Activated B cell treated with CpG ODN at 0.5 μM for 24 hours (primary cell): ENCODE measurements at places on chromosomes 6 and 20.
A peak's percentile ranks its signal among the peaks of the same experiment; 100 is the strongest.

DNA sequence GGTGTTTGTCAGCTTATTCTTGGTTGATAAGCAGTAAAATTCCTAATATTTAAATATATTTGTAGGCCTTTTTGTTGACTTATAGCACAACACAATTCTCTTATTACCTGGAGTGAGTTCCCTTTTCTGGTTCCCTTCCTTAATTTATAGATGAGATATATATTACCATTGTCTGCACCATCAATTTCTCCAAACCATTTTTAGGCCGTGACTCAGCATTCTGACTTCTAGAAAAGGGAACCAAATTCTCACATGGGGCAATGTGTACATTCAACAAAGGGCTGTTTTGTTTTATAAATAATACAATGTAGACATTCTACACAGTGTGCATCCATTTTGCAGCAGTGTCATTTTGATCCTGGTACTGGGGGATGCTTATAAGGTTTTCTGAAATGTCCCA lies 52.8 kb downstream of the NCOA7 start:
- no peak for DNase-seq

- DNase-seq, result no peak
Observed at GRCh38 chr6:112478036-112478435, 130.9 kb downstream of the RFPL4B start.

- DNase-seq, result no peak
Observed at GRCh38 chr6:53513519-53513966, 31.4 kb downstream of the GCLC start.

DNA sequence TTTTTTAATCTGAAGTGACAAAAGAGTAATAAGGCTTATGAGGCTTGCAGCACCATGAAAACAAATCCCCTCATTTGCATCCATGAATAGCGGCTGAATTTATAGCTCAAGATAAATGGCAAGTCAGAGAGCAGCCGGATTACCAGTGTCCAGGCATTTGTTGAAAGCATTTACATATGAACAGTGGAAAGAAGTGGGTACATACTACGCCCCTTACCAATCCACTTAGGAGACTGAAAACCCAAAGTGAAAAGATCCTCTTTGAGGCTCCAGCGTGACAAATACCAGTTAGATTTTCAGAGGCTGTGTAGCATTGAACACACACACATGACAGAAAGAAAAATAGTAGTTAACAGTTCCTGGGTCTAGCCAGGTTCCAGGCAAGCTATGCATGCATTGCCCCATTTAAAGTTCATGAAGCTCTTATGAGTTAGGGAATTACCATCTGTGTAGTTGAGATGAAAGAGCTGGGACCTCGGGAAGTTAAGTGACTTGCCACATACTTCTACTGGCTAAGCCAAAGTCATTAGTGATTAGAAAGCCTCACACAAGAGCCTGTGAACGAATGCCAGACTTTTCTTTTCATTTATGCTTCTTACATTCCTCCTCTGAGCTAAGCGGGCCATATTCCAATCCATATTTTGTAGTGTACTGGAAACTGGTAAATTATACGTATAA lies 28.3 kb upstream of the NHSL1 start:
- DNase-seq, result no peak

DNA sequence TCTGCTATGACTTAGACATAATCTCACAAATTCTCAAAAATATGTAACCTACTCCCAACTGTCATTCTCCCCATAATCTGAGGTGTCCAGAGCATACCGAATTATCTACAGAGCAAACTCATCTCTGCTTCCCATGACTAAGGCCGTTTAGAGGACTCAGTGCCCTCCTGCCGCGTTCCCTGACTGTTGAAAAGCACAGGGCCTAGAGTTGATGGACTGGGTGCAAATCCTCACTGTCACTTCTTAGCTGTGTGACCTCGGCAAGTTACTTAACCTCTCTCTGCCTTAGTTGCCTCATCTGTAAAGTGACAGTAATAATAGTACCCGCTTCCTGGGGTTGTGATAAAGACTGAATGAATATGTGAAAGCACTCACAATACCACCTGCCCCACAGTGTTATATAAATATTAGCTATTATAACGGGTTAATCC lies 4.7 kb upstream of the TUBB2A start:
- no peak for DNase-seq

GRCh38 chr6:72175916-72176315 lies 289.6 kb downstream of the RIMS1 start:
- DNase-seq, result no peak

DNA sequence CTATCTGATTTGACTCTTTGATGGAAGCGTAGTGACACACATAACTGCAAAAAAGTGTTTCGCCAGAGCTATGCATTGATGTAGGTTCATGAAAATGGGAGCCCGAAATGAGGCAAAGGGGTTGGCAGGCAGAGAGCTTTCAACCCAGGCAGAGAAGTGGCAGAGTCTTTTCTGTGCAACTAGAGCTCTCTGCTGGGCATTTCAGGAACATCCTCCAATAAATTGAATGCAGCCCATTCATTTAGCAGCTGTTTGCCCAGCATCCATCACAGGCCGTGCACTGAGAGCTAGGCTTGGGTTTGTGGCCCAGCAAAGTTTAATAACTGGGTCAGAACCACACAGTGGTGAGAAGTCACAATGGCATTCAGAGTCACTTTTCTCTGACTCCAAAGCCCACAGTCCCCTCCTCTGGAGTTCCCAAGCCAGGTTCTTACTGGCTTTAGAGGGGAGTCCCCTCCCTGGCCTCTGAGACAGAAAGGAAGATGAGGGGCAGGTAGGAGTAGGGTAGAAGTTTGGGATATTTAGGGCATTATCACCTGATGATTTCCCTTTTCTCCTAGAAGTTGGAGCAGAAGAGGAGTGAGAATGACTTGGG lies 31.8 kb upstream of the ELMO2 start:
- DNase-seq, result no peak

- DNase-seq, result no peak
Observed at GRCh38 chr6:44856479-44856878, 469.0 kb downstream of the CDC5L start.

GRCh38 chr6:137218917-137219663 lies at the start of gene IFNGR1:
Gene IFNGR1, minus strand, starts transcription at chr6:137219385. Its CDS starts 58 bp downstream, at chr6:137219327.
- peak; percentile 97 for DNase-seq

- peak; percentile 2 for DNase-seq
Observed at GRCh38 chr6:43744931-43745727, 24.9 kb upstream of the VEGFA start.

DNA sequence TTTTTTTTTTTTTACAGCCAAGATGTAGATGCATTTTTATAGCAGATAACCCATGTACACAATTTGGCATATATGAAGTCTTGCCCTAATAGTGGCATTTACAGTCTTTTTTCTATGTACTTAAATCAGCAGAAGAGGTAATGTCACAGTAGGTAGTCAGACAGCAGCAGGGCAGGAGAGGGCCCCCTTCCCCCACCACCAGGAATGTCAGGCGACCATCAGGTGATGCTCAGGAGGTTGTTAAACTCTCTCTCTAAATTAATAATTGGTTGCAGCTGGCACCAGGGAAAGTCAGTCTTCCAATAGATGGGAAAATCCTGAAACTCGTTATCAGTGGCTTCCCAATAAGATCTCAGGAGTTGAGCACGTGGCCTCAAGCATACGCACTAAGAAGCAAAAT lies 188.0 kb upstream of the ADGRB3 start:
- DNase-seq, result no peak

DNA sequence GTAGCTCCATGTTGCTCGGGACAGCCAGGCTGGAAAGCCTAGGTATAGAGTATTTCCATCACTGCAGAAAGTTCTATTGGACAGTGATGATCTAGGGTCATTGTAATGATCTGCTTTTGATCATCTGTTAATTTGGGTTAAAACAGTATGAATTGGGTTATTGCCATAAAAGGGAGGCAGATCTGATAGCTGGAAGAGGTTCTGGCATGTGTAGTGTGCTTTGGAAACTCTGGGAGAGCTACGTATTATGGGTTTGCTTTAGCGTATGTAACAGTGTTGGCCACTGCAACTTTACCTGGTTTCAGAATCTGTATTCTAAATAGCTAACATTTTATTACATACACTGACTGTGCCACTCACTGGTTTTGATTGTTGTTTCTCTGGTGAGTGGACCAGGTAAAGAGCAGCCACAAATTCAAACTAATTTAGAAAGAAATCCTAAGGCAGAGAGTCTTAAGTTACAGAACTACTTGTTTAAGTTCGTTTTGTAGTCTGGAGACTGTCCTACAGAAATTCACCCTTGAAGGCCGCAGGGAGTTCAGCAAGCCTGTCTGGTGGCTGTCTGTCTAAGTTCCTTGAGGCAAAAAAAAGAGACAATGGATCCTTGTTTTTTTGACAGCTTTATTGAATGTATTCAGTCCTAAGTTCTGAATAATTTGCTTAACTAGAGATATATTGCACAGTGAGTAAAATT lies 300.3 kb downstream of the PRL start:
- no peak for DNase-seq

DNA sequence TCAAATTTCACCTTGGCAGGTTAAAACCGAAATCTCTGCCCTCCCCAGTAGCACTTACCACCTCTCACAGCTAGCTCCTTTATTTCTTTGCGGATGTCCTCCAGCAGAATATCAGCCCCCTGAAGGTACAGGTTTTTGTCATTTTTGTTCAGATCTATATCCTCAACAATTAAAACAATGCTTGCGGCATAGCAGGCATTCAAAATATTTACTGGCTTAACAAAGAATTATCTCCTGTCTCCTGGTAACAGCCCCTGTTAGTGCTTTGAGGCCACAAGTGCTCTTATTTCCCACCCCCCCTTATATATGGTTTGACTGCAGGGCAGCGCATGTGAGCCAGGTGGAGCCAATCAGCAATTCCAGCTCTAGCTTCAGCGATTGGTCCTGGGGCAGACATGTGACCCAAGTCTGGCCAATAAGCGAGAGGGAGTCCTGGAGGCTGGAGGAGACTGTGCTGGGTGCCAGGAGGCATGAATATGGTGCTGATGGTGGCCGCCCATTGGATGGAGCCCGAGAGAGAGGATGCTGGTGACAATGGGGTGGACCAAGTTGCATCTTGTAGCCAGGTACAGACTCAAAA lies 21.0 kb downstream of the SULF2 start:
- DNase-seq, result no peak

DNA sequence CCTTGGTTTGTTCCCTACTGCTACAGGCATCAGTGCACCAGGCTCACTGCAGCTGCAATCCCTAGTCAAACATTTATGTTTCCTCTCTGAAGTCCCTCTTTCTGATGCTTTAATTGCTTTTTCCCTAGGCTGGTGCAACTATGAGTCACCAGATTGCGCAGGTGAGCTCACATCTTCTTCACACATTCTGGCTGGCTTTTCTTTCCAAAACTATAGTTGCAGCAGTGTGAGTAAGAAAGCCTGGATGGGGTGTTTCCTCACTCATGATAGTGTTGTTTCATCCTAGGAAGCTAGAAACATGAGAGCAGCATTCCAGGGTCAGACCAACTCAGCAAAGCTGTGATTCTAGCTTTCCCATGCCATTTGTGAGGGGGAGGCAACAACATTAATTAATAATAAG lies 296.4 kb downstream of the PAX1 start:
- no peak for DNase-seq

DNA sequence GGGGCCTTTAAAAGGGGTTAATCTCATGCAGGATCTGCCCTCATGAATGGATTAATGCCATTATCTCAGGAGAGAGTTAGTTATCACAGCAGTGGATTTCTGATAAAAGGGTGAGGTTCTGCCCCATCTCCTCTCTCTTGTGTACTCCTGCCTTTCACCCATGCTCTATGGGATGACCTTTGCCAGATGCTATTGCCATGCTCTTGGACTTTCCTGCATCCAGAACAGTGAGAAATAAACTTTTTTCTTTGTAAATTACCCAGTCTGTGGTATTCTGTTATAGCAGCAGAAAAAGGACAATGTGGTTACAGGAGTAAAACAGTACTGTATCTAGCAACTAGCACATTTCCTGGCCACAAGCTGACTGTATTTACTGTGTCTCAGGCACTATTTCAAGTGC lies 58.0 kb upstream of the CCN2 start:
- no peak for DNase-seq

DNA sequence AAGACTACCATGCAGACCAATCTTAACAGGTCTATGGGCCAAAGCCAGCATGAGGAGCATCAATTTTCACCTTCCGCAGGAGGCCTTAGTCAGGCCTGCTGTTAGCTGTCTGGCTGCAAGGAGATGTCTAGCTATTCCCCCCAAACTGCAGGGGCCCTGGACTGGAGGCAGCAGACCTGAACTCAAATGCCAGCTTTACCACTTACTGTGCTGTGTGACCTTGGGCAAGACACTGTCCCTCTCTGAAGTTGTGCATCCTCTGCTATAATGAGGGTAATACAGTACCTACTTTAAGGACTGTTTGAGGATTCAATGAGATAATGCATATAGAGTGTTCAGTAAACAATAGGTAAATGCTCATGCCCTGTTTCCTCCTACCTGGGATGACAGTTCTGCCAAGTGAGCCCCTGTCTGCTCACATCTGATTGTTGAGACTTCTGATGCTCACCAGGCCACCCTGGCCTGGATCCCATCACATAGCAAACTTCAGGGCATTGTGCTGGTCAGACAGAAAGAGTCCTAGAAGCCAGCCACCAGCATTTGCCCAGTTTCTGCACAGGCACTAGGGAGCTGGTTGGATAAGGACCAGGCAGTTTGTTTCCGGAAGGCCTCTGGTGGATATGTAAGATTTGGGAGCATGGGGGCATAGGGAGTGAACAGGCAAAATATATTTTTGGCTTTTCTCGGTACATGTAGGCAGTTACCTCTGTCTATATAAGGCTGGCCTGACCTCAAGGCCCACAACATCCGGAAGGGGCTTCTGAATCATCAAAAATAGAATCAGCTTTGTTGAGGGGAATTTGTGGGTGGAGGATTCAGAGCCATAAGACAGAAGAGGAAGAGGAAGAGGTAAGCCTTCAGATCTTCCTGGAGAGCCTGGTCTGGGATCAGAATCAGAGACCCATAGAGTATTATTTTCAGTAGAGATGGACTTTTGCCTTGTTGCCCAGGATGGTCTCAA lies 2.3 kb upstream of the OCSTAMP start:
- no peak for DNase-seq

GRCh38 chr6:132213732-132214131 lies 187.5 kb downstream of the MOXD1 start:
- no peak for DNase-seq

DNA sequence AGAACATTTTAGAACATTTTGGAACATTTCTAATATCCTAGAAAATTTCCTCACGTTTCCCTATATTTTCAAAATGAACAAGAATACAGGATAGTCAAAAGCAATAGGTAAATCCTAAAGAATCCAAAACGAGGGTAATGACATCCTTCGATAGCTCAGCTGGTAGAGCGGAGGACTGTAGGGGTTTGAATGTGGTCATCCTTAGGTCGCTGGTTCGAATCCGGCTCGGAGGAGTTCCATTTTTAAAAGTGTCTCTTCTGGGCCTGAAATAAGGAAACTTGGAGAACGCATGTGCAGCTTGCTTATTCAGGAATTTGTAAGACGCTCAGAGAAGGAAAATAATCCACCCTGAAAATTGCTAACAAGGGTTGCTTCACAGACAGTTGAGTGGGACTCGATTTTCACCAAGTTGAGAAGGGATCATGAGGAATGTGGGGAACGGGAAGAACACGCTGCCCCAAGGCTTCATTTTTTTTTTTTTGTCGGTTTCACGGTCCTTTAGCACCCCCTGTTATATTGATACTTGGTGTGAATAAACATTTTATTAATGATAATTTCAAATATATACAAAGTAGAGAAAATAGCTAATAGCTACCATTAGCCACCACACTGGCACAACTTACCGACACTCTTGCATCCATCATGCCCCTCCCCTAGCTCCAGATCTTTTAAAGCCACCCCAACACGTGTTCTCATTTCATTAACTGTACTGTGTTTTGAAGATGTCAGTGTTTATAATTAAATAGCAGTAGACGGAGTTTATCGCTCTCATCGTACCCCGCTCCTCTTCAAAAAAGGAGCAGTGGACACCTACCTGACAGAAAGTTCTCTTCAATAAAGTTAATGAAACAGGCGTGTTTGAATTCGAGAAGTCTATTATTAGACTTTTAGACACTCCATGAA lies 1.8 kb upstream of the ABT1 start:
- DNase-seq, result no peak

- no peak for DNase-seq
Observed at GRCh38 chr6:139533573-139534471, 159.4 kb upstream of the CITED2 start.
